H1 (cell line): ENCODE measurements at places on chromosomes 16 and 17. TPM values are rescaled to one million over a fixed set of nuclear protein-coding genes. Genes with fewer than 3 reads are reported as not detected.
A peak's percentile ranks its signal among the peaks of the same experiment; 100 is the strongest.

Gene KRT25
- not detected in 2 replicates for total RNA-seq

GRCh38 chr17:39601758-39602532 lies 5.8 kb downstream of the NEUROD2 start:
- peak; percentile 52 for DNase-seq

Gene RNF43
- 0.89 and 2.4 TPM in 2 replicates for total RNA-seq

GRCh38 chr16:774086-775001 lies 13.8 kb downstream of the MSLN start:
- DNase-seq: no peak

DNA sequence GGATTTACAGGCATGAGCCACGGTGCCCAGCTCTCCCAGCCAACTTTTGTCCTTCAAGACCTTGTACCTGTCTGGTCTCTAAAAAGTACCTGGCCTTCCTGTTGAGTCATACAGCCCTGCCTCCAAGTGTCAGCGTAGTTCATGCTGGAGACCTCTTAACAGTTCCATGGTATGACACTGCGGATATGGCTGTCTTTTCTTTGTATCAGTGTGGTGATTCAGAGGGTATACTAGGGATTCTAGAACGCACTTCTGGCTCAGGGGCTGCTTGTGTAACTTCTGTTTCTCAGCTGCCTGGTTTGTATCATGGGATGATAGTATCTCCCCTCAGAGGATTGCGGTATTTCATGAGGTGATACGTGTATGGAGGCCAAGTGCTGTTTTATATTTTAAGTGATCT lies 2.0 kb upstream of the TMEM11 start:
- no peak for DNase-seq

DNA sequence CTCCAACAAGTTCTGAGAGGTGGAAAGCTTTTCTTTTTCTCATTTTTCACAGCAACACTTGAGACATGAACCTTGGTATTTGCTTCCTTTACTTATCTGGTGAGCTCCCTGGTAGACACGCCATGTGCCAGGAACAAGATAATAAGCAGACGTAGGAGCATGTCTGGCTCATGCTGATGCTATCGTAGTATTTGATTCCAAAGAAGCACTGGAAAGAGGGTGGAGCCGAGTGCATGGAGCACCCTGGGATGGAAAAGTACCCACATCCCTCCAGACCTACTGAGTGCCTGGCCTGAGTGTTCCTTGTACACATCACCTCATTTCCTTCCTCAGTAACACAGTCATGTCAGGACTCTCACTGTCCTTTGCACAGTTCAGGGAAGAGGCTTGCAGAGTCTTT lies 231.0 kb downstream of the CBLN1 start:
- DNase-seq: no peak

- DNase-seq: no peak
Measured at GRCh38 chr17:77889135-77889505, 69.4 kb upstream of the TNRC6C start.

GRCh38 chr16:81440888-81441761 lies 3.5 kb upstream of the CMIP start:
- no peak for DNase-seq

GRCh38 chr16:29806099-29806579 lies at the start of gene MAZ:
MAZ (plus strand) TSS chr16:29806529; CDS start chr16:29806702, 173 bp downstream.
- no peak for DNase-seq

GRCh38 chr16:15621456-15621855 lies 21.5 kb downstream of the MARF1 start:
- no peak for DNase-seq

Gene KRT40
- not detected in 2 replicates for total RNA-seq

GRCh38 chr16:30602616-30603277 lies 7.4 kb downstream of the ZNF689 start:
- no peak for DNase-seq

DNA sequence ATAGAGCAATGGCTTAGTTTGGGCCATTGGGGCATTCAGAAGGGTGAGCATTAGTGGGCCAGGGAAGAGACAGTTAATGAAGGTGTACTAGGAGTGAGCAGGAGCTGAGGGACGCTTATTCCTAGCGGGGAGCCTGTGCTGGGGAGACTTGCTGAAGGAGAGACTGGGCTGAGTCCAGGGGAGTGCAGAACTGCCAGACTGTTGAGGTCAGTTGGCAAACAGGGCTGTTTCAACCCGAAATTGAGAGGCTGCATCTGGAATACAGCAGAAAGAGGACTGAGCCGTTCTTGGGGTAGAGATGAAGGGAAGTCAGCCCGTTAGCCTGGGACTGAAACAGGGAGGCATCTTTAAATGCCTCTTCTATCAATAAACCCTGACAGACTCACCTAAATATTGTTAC lies 33.2 kb downstream of the MAP2K6 start:
- no peak for DNase-seq

GRCh38 chr17:41962111-41962510 lies 4.5 kb upstream of the CNP start:
- no peak for DNase-seq

DNA sequence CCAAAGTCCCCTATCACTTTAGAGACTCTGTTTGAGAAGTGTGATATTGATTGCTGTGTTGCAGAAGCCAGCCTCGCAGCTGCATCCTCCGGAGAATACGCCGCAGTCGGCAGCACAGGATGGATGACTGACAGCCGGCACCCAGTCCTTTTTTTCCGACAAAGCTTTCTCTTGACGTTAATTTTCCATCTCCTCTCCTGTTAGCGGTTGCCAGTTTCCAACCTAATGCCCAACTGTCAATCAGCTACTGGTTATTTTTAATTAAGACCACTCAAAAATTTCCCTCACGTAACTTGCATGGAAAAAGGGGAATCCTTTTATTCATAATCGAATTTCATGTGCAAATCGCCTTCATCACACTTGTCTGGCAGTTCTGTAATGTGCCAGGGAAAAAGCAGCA lies 953.9 kb downstream of the CDH11 start:
- DNase-seq: no peak

- no peak for DNase-seq
Measured at GRCh38 chr17:58215685-58216084, 3.4 kb downstream of the MKS1 start.

DNA sequence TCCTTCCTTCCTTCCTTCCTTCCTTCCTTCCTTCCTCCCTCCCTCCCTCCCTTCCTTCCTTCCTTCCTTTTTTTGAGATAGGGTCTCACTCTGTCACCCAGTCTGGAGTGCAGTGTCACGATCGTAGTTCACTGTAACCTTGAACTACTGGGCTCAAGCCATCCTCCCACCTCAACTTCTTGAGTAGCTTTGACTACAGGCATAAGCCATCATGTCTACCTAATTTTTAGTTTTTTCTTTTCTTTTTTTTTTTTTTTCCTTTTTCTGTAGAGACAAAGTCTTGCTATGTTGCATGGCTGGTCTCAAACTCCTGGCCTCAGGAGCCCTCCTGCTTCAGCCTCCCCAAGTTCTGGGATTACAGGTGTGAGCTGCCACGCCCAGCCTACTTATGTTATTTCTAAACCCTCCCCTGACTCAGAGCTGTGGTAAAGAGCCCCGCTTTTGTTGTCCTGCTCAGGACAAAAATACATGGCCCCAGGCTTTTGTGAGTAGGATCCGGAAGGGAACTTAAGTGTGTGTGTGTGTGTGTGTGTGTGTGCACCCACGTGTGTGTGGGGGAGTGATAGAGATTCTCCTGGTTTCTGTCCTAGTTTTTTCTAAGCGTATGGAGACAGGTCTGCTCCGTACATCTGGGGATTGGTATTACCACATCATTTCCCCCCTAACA lies 67.1 kb downstream of the PRKCB start:
- no peak for DNase-seq

DNA sequence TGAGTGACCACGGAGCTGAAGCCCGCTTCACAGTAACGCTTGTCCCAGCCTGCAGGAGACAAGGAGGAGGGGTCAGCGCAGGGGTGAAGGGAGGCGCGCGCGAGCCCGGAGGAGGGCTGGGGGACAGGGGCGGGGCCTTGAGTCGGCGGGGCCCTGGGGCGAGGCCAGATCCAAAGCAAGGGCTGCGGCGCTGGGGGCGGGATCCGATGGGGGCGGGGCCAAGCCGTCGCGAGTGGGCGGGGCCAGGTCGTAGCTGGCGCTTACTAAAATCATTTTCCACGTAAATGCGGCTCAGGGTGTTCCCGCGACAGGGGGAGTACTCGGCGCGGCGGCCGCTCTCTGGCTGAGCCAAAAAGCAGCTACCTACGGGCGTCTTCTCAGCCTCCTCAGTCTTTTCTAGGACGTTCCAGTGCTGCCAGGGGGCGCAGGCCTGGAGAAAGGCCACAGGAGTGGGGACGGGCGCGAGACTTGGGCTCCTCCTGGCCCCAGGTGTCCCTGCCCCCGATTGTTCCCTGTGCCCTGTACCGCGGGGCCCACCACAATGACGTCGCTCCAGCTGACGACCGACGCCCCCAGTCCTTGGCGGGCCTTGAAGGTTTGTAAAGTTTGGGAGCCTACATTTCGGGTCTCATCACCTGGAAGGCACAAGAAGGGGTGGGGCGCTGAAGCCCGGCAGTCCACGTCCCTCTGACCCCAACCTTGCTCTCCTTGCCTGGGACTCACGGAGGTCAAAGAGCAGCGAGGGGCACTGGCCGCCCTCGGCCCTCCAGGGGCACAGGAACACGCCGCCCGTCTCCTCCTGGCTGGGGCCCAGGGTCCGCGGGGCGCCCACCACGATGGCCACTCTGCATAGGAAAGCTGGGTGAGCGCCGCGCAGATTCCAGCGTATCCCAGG lies 3.9 kb downstream of the ITGA2B start:
- DNase-seq: peak; percentile 75

Gene TMIGD1
- not detected in 2 replicates for total RNA-seq

Gene TUBB3
- total RNA-seq: 275 and 292 TPM in 2 replicates

Gene KRTAP9-8
- not detected in 2 replicates for total RNA-seq

DNA sequence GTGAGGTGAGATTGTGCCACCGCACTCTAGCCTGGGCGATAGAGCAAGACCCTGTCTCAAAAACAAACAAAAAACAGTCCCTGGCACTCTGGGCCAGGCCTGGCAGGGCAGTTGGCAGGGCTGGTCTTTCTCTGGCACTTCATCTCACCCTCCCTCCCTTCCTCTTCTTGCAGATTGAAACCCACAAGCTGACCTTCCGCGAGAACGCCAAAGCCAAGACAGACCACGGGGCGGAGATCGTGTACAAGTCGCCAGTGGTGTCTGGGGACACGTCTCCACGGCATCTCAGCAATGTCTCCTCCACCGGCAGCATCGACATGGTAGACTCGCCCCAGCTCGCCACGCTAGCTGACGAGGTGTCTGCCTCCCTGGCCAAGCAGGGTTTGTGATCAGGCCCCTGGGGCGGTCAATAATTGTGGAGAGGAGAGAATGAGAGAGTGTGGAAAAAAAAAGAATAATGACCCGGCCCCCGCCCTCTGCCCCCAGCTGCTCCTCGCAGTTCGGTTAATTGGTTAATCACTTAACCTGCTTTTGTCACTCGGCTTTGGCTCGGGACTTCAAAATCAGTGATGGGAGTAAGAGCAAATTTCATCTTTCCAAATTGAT lies 24.8 kb downstream of the STH start:
- DNase-seq: no peak

DNA sequence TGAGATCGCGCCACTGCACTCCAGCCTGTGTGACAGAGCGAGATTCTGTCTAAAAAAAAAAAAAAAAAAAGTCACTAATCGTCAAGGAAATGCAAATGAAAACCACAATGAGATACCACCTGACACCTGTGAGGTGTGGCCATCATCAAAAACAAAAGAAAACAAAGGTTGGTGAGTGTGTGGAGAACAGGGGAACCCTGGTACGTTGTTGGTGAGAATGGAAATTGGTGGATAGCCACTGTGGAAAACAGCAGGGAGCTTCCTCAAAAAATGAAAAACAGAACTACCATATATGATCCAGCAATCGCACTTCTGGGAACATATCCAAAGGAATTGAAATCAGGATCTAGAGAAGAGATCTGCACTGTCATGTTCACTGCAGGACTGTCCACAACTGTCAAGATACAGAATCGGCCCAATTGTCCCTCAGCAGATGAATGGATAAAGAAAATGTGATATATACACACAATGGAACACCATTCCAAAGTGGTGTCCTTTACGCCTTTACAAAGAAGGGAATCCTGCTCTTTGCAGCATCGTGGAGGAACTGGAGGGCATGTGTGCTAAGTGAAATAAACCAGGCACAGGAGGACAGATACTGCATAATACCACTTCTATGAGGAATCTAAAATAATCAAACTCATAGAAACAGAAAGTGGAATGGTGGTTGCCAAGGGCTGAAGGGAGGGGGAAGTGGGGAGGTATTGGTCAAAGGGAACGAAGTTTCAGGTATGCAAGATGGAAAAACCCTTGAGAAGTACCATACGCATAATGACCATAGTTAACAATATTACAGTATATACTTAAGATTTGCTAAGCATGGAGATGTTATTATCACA lies 63.5 kb upstream of the PLCG2 start:
- DNase-seq: no peak

Gene ELMO3
- 9.2 and 9.6 TPM in 2 replicates for total RNA-seq

Gene P3H4
- 22.6 and 23.4 TPM in 2 replicates for total RNA-seq

DNA sequence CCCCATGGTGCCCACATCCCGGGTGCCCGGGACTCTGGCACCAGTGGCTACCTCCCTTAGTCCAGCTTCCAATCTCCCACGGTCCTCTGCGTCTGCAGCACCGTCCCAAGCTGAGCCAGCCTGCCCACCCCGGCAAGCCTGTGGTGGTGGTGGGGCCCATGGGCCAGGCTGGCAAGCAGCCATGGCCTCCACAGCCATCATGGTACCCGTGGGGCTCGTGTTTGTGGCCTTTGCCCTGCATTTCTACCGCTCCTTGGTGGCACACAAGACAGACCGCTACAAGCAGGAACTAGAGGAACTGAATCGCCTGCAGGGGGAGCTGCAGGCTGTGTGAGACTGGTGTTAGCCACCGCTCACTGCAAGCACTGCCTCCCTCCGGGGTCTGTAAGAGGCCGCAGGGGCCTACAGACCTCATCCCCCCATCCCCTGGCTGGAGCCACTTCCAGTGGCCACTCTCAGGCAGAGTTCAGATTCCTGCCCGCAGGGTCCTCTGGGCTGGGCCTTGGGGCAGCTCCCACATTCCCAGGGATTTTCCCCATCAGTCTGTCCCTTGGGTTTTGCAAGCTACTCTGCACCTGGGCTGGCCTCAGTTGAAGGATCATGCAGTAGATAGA lies 3.9 kb upstream of the SETD1A start:
- peak; percentile 87 for DNase-seq

GRCh38 chr16:914440-914839 lies 56.3 kb downstream of the LMF1 start:
- no peak for DNase-seq

Gene CD79B
- total RNA-seq: 1.5 and 2.2 TPM in 2 replicates

Gene EFCAB5
- 0.25 and 0.34 TPM in 2 replicates for total RNA-seq

- no peak for DNase-seq
Measured at GRCh38 chr16:84953190-84953746, 58.1 kb downstream of the ZDHHC7 start.

DNA sequence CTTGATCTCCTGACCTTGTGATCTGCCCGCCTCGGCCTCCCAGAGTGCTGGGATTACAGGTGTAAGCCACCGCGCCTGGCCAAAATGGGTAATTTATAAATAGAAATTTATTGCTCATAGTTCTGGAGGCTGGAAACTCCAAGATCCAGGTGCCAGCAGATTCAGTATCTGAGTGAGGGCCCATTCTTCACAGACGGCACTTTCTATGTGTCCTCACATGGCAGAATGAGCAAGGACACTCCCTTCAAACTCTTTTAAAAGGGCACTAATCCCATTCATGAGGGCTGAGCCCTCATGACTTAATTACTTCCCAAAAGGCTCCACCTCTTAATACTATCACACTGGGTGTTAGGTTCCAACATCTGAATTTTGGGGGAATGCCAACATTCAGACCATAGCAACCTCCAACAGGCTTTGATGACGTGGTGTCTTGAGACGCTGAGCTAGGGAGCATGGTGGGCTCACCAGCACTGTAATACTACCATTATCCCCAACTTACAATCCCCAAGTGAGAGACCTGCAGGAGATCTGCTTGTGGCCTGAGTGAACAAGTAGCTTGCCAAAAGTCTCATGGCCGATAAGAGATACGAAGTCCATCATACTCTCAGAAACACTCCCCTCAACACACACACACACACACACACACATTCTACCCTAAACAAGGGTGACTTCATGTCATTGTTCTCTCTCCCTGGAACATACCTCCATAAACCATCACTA lies 8.5 kb downstream of the CMTM4 start:
- no peak for DNase-seq
